Hematopoietic multipotent progenitor cell treated with erythropoietin and hydrocortisone succinate and interleukin-3 and kit ligand, for 17 days (in vitro differentiated cells): ENCODE measurements at places on chromosomes 1 and 21.
A peak's percentile ranks its signal among the peaks of the same experiment; 100 is the strongest.

DNA sequence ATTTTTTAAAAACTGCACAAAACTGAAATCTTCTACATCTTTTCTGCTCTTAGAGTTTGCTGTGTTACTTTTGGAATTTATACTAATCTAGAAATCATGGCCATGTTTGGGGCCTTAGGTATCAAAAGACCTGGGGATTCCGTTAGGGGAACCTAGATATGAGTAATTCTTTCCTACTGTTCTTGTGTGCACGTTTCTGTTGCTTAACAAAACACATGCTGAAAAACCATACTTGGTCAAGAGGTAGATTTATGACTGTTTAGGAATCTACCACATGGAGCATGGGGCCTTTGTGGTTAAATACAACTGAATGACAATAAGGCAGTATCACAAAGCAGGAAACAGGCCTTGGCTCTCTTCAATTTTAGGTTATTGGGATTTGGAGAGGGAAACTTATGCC, 291.9 kb upstream of the USP25 start:
- DNase-seq, result no peak

- DNase-seq, result no peak
These were observed 18.4 kb downstream of the ELAVL4 start for GRCh38 chr1:50126927-50127715.

- DNase-seq, result no peak
These were observed 22.8 kb downstream of the ECE1 start for GRCh38 chr1:21267191-21268077.

DNA sequence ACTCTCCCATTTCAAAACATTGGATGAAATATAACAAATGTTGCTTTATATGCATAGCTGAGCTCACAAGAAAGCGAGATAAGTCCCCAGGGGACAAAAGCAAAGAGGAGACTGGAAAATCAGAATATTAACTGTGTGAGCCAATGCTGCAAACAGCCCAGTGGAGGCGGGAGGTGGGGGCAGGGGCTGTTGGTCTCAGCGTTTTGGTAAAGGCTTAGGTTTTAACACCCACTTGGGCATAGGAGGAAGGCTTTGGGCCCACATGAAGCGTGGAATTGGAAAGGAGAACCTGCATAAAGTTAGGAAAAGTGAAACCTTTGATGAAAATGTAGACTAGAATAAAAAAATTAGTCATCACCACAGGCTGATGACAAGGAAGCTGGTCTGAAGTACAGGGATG, 30.2 kb upstream of the SMIM12 start:
- DNase-seq, result no peak

DNA sequence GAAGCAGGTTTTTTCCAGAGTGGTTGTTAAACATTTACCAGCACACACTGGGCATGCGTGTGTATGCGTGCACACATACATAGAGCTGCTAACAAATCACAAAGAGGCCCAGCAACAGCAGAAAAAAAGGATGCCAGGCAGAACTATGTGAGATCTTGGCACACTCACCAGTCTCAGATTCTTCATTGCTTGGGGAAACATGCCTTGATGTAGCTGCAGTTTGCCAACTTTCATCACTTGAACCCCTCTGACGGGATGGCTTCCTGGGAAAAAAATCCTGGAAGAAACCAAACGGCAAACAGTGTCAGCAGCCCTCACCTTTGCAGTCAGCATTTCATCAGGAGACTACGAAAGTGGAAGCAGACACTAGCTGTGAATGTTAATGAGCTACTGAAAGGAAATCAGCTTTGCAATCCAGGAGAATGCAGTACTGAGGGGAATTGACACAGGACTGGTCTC, 609.1 kb downstream of the KIF26B start:
- DNase-seq, result no peak

- no peak for DNase-seq
These were observed 30.4 kb upstream of the ZBTB21 start for GRCh38 chr21:42040411-42041180.

- DNase-seq, result no peak
These were observed 23.6 kb downstream of the DYRK3 start for GRCh38 chr1:206658981-206659273.

GRCh38 chr1:98887507-98887906, 117.2 kb downstream of the PLPPR5 start:
- DNase-seq, result no peak

- DNase-seq, result no peak
These were observed 25.3 kb upstream of the ITLN1 start for GRCh38 chr1:160910170-160910750.

- no peak for DNase-seq
These were observed 144.3 kb upstream of the KCNE2 start for GRCh38 chr21:34219334-34220060.

- no peak for DNase-seq
These were observed 34.5 kb downstream of the CD247 start for GRCh38 chr1:167483790-167484189.

- DNase-seq, result no peak
These were observed 35.4 kb downstream of the TMPRSS15 start for GRCh38 chr21:18368205-18368604.

- no peak for DNase-seq
These were observed 14.9 kb downstream of the APCS start for GRCh38 chr1:159602501-159602999.

DNA sequence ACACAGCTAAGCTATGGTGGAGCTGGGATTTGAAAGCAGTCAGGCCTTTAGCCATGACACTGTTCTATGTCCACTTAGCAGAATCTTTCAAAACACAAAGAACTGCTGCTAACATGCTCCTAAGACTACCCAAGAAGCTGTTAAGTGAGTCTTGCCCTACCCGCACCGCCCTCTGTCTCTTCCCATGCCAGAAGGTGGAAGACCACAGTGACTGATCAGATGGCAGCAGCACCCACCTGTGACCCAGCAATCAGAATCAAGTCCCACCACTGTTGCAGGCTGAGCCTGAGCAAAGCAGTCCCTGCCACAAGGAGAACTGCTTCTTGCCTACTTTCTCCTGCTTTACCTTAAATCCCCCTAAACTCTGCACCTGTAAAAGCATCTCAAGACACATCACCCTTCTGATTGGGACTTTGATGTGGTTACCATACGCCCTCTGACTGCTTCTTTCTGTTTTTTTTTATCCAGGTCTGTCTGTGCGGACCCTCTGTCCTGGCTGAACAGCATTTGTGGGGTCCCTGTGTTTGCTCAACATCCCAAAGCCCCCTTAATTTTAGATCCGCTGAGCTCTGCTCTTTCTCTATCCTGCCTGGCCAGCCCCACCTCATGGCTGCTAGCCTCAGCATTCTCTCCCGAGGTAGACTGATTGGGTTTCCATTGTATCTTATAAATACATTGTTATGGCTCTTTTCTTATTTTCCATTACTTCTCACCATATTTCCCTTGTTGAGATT, 16.0 kb downstream of the IRF2BP2 start:
- DNase-seq, result no peak

- no peak for DNase-seq
These were observed 10.9 kb downstream of the MYBPHL start for GRCh38 chr1:109295712-109296415.

DNA sequence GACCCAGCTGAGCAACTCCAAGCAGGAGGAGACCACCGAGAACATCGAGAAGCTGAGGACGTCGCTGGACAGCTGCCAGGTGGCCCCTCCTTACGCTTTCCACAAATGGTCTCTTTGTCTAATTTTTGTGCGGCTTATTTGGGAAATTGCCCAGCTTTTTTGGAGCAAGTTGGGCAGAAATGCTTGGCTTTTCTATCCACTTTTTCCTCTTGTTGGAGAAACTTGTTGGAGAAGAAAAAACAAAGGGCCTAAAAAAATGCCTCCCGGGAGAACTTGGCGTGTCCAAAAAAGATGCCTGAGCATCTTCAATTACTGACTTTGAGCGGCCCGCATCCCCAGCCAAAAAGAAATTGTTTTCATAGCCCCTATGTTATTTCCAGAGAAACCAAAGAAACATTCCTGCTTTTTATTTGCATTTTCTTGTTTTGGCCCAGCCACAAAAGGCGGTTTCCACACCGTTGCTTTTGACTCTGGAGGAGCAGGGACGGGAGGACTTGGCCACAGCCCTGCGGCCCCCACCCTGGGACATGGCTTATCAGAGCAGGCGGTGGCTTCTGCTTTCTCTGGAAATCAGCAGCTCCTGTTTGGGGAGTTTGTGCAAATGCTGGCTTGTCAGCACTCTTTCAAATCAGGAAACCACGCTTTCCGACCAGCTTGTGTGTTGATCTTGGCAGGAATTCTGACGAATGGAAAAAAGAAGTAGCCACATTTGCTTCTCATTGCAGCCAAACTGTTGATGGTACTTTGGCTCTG, 81.2 kb upstream of the EFHD2 start:
- no peak for DNase-seq

- DNase-seq, result no peak
These were observed 583 bp downstream of the MEF2D start for GRCh38 chr1:156499842-156500542.

DNA sequence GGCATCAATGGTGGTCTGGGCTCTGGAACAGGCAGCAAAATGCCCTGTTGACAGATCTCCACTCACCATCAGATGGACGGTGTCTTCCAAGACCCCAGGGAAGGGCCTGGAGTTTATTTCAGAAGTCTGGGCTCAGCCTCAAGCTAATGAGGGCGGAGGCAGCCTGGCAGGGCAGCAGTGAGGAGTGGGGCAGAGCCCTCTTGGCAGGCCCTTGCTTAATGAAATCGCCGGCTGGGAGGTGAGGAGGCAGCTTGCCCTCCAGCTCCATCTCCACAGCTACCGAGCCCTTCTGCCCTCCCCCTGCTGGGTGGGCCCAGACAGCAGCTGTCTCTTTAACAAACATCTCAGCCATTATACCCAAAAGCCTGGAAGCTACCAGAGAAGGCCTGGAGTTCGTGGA, 22.0 kb upstream of the GRIK3 start:
- no peak for DNase-seq

DNA sequence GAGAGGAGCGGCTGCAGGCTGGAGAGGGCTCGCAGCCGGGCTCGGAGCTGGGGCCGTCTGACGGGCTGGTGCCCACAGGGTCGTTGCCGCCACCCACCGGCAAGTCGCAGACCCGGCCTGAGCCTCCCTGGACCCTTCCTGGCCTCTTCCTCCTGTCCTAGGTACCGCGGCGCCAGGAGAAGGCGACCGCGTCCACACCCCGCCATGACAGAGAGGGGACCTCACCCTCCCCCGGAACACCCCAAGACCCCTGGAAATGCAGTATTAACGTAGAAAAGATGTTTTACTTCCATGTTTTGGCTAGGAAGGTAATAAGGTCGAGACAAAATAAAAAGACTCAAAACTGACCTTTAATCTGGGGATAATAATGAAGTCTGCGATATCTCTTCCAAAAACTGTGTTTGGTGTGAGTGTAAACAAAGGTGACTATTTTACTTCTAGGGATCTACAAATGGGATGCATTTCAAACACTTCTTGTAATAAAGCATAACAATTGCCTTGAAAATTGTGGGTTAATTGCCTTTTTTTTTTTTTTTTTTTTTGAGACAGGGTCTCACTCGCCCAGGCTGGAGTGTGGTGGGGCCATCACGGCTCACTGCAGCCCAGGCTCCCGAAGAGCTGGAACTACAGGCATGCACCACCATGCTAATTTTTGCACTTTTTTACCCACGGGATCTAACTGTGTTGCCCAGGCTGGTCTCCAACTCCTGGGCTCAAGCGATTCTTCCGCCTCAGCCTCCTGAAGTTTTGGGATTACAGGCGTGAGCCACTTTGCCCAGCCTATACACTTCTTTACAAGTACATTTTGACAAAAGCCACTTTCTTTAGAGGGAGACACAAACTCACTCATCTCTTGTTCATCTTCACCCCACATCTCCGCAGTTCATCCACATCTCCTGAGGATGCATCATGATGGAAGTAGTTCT, 838 bp upstream of the RSRP1 start:
- no peak for DNase-seq

GRCh38 chr1:184021728-184022127, 15.8 kb downstream of the COLGALT2 start:
- no peak for DNase-seq

DNA sequence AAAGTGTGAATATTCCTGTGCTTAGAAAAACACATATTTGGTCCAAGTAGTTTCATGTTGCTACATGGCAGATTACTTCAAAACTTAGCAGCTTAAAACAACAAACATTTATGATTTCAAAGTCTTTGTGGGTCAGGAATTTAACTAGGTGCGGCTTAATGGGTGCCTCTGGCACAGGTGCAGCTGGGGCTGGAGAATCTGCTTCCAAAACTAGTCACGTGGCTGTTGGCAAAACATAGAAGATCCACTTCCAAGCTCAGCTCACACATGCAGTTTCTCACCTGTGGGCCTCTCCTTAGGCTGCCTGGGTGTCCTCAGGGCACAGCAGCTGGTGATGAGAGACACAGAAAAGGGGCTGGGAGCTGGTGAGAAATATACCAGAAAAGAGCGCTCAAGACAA, 263.4 kb downstream of the TTLL7 start:
- DNase-seq, result no peak

- DNase-seq, result no peak
These were observed 37.7 kb downstream of the KCNN3 start for GRCh38 chr1:154832384-154832783.

DNA sequence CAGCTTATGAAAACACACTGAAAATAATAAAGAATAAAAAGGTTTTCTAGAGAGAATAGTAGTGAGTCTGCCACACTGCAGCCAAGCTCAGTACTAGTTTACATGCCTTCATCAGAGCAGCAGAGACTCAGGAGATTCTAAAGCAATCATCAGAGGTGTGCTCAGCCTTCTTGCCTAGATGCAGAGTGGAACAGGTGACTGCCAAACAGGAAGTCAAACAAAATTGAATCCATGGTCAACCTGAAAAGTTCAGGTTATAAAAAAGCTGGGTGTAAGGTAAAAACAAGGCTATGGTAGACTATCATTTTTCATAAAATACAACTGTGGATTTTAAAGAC, 165.3 kb upstream of the C1orf105 start:
- DNase-seq, result no peak

GRCh38 chr21:44848821-44849521, 24.5 kb downstream of the PTTG1IP start:
- DNase-seq, result no peak

GRCh38 chr21:34887105-34887442, 162.0 kb downstream of the RUNX1 start:
- no peak for DNase-seq

- no peak for DNase-seq
These were observed 399.0 kb downstream of the KCNT2 start for GRCh38 chr1:196209265-196209664.

- no peak for DNase-seq
These were observed 1.3 kb upstream of the PEX10 start for GRCh38 chr1:2413495-2414296.

DNA sequence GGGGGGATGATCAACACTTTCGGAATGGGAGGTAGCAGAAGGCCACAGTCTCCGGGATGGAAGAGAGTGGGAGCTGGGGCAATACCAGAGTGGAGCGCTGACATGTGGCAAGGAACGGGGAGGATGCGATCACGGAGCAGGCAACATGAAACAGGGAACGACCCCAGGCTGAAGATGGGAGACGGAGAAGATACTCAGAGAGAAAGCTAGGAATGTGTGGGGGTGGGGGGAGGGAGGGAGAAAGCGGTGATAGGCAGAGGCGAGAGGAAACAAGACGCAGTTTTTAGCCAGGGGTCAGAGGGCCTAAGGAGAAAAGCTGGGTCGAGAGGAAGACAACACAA, 577 bp downstream of the RAB3GAP2 start:
- peak; percentile 24 for DNase-seq

GRCh38 chr21:46622226-46622625, 13.2 kb upstream of the PRMT2 start:
- no peak for DNase-seq
